ENCODE measurements at places on chromosomes 13 and 19. TPM values are rescaled to one million over a fixed set of nuclear protein-coding genes. Genes with fewer than 3 reads are reported as not detected.

PSG2 gene
- total RNA-seq = not detected

IGFLR1 gene
- total RNA-seq = 4.9 TPM

FBN3 gene
- not detected for total RNA-seq

ZNF682 gene
- 6.4 TPM for total RNA-seq

GRCh38 chr19:41753936-41754529 lies 1.3 kb upstream of the CEACAM6 start:
- no peaks in the 10 kb centered on the region for H3K36me3 ChIP-seq
- H3K27me3 ChIP-seq = peaks cover 53% of the 10 kb centered on the region
- no peak for DNase-seq
- peaks cover 4% of the 10 kb centered on the region for H3K4me1 ChIP-seq

DNA sequence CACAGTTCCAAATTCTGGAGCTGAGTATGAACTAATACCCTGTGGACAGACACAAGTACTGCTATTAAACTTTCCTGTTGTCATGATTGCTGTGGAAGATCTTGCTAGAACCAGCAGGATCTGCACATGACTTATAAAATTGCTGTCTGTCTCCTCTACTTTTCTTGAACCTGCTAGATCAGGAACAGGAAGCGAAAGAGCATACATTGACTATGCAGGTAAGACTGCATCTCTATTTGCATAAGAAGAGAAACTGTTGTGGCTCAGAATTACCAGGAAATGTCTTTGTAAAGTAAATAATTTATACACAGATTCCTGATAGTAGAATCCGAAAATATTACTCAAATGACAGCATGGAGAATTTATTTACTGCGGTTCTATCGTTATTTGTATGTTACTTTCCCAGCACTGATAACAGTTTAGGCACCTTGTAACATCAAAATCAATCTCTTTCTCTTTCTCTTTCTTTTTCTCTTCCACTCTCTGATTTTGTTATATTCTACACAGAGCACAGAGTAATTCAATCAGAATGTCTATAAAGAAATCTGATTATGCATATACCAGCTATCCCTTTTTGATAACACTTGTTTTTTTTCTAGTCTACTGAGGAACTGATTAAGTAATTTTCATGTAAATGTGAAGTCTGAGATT lies 226.5 kb downstream of the MYO16 start:
- H3K27ac ChIP-seq = no peak overlapping the region
- H3K4me3 ChIP-seq = no peak overlapping the region
- H3K4me1 ChIP-seq = no peaks in the 10 kb centered on the region
- no peaks in the 10 kb centered on the region for H3K27me3 ChIP-seq
- H3K36me3 ChIP-seq = no peaks in the 10 kb centered on the region
- DNase-seq = no peak

Measured in left ventricle myocardium inferior (tissue), 1 donor.